Fibroblast of upper back skin (primary cell): ENCODE measurements at places on chromosomes 7 and 10.

GRCh38 chr7:76008156-76008687 is 13.8 kb upstream of the TMEM120A start:
- no peak for DNase-seq

GRCh38 chr7:10474048-10474447 is 499.6 kb upstream of the PHF14 start:
- DNase-seq = no peak

GRCh38 chr7:132572526-132572925 is 3.7 kb downstream of the PLXNA4 start:
- DNase-seq = no peak

- no peak for DNase-seq
Observed at GRCh38 chr7:73648593-73649332, 18.9 kb upstream of the VPS37D start.

DNA sequence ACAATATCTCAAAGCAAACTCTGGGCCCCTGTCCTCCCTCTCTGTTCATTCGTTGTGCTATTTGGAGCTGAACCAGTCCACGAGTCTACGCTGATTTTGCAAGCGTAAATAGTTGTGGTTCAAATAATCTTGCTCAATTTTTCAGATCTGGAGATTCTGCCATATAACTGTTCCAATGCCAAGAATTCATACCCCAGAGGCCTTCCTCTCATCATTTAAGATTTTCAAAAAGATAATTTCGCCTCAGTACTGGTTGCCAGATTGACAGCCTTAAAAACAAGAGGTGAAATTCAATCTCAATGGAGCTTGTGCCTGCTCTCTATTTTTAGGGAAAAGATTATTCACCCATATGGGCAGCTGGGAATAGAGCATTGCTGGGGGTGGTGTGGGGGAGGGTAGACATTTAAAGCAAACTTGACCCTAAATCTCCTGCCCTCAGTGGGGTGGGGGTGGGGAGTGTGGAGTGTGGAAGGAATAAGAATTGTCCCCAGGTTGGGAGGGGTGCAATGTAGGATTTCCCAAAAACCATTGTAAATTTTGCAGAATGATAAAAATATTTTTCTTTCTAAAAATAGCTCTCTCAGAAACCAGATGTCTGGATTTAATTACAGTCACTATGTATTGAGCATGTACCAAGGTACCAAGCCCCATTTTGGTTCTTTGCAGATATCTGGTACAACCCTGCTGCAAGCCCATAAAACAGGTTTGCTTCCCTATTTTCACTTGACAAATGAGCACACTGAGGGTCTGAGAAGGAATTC is 104.7 kb upstream of the EEPD1 start:
- DNase-seq = peak; percentile 98

DNA sequence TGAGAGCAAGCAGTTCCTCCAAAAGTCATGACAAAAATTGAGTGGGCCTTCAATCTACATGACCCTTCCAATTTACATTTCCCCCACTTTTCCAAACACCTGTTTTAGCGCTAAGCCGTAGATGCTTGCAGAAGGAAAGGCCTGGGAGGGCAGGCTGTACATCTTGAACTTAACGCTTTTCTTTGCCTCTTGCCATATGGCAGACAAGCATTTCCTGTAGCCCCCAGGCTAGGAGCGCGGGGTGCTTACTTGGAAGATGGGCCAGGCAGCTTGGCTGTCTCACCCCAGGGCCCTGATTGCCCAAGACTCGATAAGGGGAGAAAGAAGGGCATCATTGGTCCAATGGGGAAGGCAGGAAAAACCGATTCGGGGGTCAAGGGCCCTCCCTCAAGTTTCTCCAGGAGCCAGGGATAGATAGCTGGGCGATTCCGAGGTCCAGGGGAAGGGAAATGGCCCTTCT is 1.8 kb downstream of the HOXA10 start:
- no peak for DNase-seq

GRCh38 chr10:85864868-85865526 is 501.6 kb downstream of the GRID1 start:
- no peak for DNase-seq

DNA sequence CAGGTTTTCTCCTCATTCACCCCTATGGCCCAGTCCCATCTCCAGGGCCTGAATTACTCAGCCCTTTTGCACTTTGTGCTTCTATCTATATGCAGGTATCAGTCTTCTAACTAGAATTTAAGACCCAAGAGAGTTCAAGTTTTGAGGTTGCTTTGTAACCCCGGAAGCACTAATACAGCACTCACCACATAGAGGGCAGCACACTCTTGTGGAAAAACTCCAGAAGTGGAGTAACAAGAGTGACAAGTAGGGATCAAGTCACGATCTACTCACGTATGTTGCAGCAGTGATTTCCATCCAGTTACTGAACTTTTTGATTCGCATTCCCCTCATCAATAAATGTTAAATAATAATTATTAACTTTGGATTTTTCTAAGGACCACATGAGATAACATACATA is 151.0 kb downstream of the CHCHD3 start:
- DNase-seq = peak; percentile 9

DNA sequence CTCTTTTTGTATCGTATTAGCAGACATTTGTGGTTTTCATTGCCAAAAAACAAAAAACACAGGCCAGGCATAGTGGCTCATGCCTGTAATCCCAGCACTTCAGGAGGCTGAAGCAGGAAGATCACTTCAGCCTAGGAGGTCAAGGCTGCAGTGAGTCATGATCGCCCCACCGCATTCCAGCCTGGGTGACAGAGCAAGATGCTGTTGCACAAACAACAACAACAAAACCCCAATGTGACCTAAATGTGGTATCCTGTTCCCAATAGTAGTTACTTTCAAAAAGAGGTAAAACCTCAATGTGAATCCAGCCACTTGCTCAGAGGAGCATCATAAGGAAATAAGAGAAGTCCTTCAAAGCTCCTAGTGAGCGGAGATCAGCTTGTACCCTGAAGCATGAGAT is 45.8 kb upstream of the SKAP2 start:
- DNase-seq = peak; percentile 17

DNA sequence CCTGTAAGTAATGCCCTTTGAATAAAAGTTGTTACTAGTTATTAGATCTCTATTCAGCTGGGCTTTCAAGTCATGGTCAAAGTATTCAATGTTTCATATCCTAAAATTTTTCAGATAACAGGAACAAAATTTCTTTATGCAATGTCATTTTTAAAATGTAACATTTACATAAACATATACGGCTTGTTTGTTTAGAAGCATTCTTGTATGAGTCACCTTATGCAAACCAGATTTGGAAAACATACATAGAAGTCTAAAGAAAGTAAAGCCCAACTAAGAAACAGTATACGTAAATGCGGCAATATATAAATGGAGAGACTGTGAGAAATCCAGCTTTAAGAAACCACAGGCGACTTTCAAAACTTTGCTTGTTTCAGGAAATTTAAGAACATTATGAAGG is 10.5 kb downstream of the TMEM168 start:
- no peak for DNase-seq

DNA sequence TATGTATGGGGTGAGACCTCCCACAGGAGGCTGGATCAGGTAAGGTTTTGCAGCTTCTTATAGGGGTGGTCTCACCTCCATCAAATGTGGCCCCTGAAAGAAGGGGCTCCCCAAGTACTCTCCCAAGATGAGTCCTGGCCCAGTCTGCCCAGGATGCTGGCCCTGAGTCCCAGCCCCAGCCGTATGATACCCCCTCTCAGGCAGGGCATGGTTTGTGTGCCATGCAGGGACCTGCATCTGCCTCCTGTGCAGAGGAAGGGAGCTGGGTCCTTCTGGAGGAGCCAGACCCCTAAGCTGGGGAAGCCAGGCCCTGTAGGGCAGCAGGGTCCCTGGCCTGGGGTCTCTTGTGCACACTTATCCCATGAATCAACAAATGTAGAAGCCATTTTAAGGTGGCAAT is 35.1 kb upstream of the ZNF716 start:
- no peak for DNase-seq

DNA sequence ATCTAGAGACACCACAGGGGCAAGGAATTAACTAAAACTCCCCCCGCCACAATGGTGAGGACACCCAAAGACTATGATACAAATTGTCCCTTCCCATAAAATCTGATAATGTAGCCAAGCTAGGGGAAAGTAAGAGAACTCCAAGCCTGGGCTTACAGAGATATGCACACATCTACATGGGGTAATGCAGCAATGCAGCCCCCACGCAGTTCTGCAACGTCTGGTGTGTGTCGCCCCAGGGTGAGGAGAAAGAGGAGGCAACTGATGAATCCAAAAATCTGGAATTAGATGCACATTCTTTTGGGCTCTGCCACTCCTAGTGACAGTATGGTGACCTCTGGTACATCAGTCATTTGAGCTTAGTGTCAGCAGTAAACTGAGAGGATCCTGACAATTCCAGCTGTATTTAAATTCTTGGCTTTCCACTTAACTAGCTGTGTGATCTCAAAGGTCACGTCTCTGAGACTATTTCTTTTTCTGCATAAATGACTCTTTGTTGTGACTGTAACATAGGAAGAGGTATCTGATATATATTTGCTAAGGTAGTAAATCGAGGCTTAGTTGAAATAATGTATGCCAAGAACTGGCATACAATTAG is 51.5 kb downstream of the PIP4K2A start:
- DNase-seq = no peak

DNA sequence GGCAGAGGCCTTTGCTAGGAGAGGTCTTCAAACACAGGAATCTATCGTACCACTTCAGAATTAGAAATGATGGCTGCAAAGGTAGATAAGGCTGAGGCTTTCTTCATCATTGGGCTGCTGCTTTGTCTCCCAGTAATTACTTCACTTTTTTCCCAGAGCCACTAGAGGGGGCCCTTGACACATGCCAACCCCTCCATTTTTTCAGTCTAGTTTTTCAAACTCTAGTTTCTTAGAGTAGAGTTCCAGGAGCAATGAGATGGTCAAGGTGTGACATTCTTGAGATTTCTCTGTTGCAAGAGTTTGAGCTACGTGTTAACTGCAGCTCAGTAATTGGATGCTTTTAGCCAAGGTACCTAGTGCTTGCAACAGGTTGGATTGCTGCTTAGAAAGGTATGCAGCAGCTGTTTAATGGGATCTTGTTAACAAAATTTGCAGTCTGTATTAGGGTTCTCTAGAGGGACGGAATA is 33.8 kb upstream of the RBM20 start:
- DNase-seq = peak; percentile 58

GRCh38 chr7:123692471-123692877 is 36.8 kb downstream of the LMOD2 start:
- DNase-seq = no peak
